ENCODE measurements at places on chromosomes 6 and 20.
A peak's percentile ranks its signal among the peaks of the same experiment; 100 is the strongest.

DNA sequence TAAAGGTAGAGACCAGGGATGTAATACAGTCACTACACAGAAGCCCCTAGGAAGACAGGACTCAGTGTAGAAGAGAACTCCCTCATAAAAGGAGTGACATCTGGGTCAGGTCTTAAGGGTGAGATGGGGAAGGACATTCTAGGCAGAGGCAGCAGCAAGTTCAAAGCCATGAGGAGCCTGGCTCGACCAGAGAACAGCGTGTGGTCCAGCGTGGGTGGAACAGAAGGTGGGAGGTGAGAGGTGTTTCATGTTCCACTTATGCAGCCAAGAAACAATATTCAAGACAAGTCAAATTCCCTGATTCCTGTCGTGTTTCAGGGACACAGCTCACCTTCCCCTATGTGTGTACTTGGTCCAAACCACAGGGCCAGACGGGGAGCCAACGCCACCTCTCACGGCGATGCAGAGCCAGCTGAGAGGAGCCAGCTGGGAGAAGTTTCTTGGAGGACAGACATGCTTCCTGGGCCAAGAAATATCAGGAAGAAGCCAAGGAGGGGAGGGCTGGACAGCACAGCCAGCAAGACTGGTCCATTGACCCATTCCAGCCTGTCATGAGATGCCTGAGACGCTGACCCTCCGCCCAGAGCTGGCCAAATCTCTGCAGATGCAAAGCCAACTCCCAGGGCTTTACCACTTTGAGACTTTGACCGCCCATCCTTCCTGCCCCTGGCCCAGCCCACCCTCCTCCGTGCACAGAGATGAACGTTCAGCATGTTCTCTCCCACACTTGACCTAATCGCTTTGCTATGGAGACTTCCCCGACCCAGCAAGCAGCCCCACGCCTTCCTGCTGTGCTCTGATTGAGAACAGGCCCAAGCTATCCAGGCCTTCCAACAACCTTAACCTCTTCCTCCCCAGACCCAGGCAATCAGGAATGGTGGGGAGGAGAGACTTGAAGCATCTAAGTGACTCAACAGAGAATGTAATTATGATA lies 113.8 kb downstream of the PRND start:
- DNase-seq = peak; percentile 23

GRCh38 chr20:45282700-45283550 lies 23.7 kb upstream of the RBPJL start:
- no peak for DNase-seq

DNA sequence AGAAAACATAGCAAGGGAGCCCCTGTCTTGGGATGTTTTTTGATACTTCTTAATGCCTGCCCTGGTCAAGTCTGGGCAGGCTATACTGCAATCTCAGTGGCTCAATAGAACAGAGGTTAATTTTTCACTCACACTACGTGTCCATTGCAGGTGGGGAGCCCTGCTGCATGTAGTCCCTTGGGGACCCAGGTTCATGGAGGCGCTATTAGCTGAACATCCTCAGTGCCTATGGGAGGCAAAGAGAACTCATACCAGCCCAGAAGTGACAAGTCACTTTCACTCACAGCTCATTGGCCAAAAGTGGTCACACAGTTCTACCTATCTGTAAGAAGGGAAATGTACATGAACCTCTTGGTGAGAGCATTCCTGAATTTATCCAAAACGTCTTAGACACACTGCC lies 23.2 kb downstream of the CGA start:
- no peak for DNase-seq

GRCh38 chr20:50144362-50144761 lies 9.2 kb downstream of the PEDS1 start:
- peak; percentile 89 for DNase-seq

- no peak for DNase-seq
Observed at GRCh38 chr6:2034256-2034655, 211.1 kb downstream of the GMDS start.

GRCh38 chr20:35762461-35762860 lies 9.4 kb upstream of the PHF20 start:
- DNase-seq = no peak

DNA sequence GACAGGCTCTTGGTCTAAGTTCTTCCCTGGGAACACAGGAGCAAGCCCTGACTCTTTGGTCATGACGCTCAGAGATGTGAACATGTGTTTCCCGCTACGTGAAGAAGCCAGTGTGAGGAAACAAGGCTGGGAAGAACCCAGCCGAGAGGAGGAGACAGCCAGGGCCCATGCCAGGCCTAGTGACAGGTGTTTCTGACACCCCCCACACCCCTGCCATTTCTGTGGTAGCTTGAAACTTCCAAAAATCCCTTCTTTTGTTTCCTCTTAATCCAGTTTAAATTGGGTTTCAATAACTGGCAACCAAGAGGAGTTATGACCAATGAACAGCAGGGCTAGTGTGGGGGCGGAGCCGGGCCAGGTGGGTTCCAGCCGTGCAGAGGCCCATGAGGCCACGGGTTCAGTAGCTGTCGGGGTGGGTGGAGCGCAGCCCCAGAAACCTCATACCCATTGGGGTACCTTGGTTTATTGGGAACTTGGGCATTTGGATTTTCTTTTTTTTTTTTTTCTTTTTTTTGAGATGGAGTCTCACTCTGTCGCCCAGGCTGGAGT lies 33.5 kb downstream of the WRNIP1 start:
- DNase-seq = no peak

GRCh38 chr6:26064619-26065257 lies 22.5 kb upstream of the HFE start:
- DNase-seq = no peak

- DNase-seq = no peak
Observed at GRCh38 chr20:43017241-43018030, 172.3 kb downstream of the PTPRT start.

DNA sequence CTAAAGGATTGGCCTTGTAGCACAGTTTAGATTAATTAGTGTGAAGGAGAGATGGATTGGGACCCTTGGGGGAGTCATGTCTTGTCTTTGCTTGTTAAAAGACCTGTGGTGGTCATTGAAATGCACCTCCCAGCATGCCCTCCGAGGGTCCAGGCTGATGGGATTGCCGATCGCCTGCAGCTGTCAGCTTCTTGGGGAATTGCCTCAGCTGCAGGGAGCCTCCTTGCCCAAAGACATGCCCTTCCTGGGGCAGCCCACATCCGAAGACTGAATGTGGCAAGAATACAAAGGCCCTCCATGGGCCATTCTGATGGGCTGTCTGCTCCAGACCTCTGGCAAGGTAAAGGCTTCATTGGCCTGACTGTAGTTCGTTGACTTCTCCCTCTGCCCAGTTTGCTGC lies 150.7 kb downstream of the FARS2 start:
- no peak for DNase-seq

DNA sequence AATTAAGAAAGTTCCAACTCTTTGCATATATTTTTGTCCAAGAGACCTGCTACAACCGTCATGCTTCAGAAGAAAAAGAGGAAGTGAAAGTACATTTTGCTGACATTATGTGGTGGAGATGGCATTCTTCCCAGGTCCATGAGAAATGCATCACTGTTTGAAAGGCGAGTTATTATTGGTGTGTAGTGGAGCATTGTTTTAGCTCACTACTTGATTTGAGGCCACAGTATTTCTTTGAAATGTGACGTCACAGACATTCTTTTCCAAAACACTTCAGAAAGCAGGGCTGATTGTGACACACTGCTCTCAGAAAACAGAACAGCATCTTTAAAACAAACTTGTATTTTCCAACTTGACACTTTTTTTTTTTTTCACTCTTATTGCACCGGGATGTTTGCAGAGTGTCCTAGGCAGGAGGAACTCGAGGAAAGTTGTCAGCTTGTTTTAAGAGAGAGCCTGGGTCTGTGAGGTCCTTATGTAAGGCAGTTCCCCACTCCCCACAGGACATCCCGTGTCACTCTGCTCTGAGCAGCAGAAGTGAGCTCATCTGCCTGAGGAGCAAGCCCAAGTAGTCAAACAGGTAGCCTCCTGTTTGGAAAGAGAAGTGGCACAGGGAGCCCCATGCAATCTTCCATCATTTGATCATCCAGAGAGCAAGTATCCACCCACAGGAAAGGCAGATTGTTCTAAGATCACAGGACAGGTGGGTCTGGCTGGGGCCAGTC lies 1.1 kb downstream of the SPTLC3 start:
- peak; percentile 73 for DNase-seq

- no peak for DNase-seq
Observed at GRCh38 chr20:25270829-25271251, 23.0 kb downstream of the PYGB start.

DNA sequence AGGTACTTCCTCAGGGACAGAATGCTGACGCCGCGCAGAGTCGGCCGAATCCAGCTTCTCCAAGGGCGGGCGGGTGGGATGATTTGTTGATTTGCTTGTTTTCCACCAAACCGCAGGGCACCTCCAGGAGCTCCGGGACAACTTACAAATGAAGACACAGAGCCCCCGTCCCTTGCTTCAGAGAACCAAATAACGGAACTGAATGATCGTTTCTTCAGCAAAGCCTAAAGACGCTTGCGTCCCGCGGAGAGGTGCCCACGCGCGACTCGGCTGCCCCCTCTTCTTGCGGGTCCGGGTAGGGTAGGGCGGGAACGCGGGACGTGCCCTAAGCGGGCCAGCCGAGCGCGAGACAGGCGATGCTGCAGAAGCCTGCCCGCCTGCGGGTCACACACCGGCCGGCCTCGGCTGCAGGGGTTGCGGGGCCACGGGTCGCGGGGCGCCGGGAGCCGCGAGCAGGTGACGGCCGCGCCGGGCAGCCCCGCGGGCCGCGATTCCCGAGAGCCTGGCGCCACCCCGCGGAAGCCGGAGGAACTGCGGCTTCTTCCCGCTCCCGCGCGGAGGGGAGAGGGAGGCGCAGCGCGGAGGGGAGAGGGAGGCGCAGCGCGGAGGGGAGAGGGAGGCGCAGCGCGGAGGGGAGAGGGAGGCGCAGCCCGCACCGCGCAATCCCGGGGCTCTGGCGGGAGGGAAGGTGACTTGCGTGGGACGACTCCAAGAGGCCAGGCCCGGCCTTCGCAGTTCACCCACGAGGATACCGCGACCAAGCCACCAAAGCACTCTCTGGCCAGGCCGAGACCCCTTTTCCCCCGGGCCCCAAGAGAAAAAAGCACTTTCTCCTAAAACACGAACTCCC lies 7.7 kb upstream of the FOXF2 start:
- no peak for DNase-seq

GRCh38 chr6:151585741-151586140 lies 91.9 kb downstream of the CCDC170 start:
- DNase-seq = no peak

GRCh38 chr20:2902291-2902690 lies 29.0 kb downstream of the PTPRA start:
- DNase-seq = no peak

- no peak for DNase-seq
Observed at GRCh38 chr6:45021676-45022075, 306.5 kb upstream of the RUNX2 start.

DNA sequence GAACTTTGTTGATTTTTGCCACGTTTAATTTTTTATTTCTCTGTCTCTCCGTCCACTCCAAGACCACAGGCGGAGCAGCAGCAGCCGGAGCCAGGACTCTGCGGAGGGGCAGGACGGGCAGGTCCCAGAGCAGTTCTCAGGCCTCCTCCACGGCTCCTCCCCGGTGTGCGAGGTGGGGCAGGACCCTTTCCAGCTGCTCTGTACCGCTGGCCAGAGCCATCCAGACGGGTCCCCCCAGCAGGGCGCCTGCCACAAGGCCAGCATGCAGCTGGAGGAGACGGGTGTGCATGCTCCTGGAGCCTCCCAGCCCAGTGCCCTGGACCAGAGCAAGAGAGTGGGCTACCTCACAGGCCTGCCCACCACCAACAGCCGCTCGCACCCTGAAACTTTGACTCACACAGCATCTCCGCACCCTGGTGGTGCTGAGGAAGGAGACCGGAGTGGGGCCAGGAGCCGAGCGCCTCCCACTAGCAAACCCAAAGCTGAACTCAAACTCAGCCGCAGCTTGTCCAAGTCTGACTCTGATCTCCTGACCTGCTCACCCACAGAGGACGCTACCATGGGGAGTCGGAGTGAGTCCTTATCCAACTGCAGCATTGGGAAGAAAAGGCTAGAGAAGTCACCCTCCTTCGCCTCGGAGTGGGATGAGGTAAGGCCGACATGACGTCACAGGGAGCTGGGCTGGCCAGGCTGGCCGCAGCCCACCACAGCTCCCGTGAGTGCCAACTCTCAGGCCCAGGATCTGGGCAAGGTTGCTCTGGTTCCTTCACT lies 123.5 kb downstream of the TCP11 start:
- no peak for DNase-seq

- DNase-seq = no peak
Observed at GRCh38 chr20:64173116-64173515, 8.9 kb downstream of the MYT1 start.

DNA sequence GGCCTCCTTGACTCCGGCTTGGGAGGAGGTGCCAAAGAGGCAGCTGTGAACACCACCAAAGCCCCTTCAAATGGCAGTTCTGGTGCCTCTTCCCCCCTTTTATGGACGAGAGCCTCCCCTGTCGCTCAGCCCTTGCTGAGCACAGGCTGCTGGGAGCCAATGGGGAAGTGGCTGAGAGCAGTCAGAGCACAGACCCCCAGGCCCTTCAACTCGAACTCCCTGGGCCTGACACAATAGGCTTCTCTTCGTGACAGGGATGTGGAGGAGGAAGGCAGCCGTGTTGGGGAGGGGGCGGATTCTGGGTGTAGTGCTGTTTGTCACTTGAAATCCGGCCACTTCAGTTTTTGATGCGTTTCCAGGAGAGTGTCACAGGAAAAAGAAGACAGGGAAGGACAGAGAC lies at the start of gene PDYN:
PDYN (minus strand) TSS at position 73 of the 400 bp plus-strand sequence. CDS start 10,974 bp downstream, outside the sequence.
- DNase-seq = no peak

DNA sequence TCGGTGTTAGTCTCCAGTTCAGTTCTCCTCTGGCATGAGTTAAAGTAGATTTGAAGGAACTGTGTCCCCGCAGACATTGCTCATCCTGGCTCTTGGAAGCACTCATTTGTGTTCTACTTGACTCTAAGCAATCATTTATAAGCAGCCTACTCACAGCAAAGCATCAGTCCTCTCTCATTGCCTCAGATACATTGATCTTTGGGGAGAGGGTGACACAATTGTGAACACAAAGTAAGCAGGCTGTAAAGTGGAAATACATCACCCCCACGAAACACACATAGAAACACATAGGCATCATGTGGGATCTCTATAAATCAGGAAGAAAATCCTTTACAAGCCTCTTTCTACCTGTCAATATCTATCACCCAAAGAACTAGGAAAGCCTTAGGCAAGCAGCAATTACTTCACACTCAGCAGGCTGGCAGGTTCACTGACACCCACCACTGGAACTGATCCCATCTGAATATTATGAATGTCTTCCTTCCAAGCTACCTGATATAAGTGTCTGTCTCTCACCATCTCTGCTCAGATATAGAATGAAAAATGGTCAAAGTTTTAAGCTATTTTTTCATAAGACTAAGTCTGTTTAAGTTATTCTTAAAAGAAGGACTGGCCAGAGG lies 675.8 kb downstream of the HACE1 start:
- DNase-seq = no peak

- no peak for DNase-seq
Observed at GRCh38 chr6:24429146-24429545, 26.4 kb downstream of the MRS2 start.

GRCh38 chr6:107563694-107564588 lies 74.0 kb downstream of the SOBP start:
- no peak for DNase-seq

- DNase-seq = no peak
Observed at GRCh38 chr6:108778421-108779186, 69.6 kb upstream of the ARMC2 start.

GRCh38 chr6:81735756-81736380 lies 16.6 kb downstream of the TENT5A start:
- no peak for DNase-seq

Measured in AG09319 (cell line).